Fibroblast of the aortic adventitia (primary cell): ENCODE measurements at places on chromosomes 16 and 17. TPM values are rescaled to one million over a fixed set of nuclear protein-coding genes. Genes with fewer than 3 reads are reported as not detected.

Gene BRCA1
- 13.0 and 44.6 TPM in 2 replicates for total RNA-seq

Gene CLEC3A
- not detected in 2 replicates for total RNA-seq

Gene SLC6A2
- total RNA-seq, result not detected in 2 replicates

Gene CCL4L2
- total RNA-seq, result not detected in 2 replicates

Gene NPIPB9
- 5.0 TPM in 1 of 2 replicates, not detected in the other for total RNA-seq

Gene C1QL1
- total RNA-seq, result 0.09 TPM in 1 of 2 replicates, not detected in the other

Gene NAGS
- total RNA-seq, result 0.16 and 2.5 TPM in 2 replicates
